Ascending aorta (tissue), 2 donors: ENCODE measurements at places on chromosomes 2 and 18.

- no peak for DNase-seq
These were observed 25.7 kb downstream of the SRBD1 start for GRCh38 chr2:45585267-45585861.

DNA sequence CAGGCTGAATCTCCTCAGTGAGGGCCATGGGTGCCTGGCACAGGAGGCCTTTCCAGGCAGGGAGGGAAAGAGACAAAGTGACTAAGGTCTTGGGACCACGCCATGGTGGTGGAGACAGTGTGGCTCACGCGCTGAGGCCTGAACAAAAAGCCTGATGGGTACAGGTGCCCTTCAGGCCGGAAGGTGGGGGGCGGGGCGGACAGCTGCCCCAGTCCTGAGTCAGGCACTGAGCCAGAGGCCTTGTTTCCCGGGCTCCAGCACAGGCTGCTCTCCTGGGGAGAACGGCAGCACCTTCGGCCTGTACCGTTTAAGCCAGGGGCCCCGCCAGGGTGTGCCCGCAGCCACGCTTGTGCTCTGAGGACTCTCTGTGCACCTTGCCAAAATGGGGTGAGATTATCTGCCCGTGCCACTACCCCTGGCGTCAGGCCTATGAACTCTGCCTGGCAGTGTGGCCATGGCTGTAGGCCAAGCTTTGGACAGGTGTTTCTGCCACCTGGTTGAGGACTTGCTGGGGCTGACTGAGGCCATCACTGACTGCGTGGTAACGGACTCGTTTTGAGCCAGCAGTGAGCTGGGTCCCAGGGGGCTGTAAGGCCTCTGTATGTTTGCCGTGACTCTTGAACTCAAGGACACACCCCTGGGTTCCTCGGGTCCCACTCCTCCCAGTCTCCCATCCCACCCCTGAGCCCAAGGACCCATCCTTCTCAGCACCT, 31.7 kb upstream of the DNMT3A start:
- no peak for DNase-seq

DNA sequence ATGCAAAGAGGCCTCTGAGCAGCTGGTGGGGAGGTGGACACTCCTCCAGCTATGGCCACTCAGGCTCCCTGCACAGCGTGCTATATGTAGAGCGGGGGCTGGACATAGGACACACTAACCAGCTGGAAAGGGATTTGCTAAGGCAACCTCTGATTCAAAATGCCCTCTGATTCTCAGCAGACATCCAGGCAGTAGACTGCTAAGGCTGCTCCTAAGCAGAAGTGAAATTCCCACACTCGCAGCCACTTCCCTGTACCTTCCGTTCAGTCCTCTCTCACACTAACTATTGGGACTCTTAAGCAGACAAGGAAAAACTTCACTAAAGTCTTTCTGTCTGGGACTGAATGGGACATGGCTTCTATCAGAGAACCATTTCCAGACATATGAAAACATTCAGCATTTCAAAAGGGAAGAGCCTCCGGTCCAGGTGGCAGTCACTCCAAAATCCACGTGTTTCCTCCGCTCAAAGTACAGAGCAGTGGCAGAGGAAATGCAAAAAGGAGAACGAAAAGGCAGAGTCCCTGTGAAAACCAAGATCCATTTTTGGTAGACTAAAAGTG, 265.8 kb downstream of the TTC32 start:
- DNase-seq = no peak

GRCh38 chr18:41769265-41769664, 185.8 kb upstream of the PIK3C3 start:
- DNase-seq = no peak

GRCh38 chr2:159362816-159363251, 76.3 kb upstream of the WDSUB1 start:
- no peak for DNase-seq

- no peak for DNase-seq
These were observed 24.3 kb downstream of the PTMA start for GRCh38 chr2:231732604-231733003.

DNA sequence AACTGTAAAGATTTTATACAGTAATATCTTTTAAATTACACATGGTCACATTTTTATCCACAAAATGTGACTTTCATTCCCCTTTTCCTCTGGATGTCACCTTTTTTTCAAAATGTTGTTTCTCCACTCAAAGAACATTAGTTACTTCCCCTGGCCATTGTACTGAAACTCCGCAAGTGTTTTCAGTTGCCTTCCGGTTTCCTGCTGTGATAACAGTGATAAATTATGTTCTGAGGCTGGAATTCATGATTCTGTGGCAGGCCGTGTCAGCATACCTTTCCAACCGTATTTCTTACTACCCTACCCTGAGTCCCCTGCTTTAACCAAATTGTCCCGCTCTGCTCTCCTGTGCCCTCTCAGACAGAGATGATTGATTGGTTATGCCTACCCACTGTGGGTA, 53.5 kb downstream of the MGAT5 start:
- no peak for DNase-seq

DNA sequence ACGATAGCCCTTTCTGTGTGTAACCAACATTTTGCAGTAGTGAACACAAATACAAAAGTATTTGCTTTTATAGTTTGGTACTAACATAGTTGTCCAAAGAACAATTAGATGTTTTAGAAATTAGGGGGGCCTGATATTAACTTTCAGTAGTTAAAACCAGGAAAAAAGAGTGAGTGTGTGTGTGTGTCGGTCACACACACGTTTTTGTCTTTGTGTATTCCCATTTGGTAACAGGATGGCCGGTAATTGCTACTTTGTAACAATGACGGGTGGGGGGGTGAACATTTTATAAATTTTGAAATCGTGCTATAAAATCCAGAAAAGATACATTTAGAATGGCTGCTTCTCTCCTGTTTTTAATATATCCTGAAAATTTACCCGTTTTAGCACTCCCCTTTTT, 1.5 kb downstream of the PPIG start:
- DNase-seq = no peak

GRCh38 chr2:74131901-74132300, 15.8 kb downstream of the BOLA3 start:
- DNase-seq = no peak

GRCh38 chr2:203734276-203734983, 28.0 kb downstream of the CD28 start:
- no peak for DNase-seq

DNA sequence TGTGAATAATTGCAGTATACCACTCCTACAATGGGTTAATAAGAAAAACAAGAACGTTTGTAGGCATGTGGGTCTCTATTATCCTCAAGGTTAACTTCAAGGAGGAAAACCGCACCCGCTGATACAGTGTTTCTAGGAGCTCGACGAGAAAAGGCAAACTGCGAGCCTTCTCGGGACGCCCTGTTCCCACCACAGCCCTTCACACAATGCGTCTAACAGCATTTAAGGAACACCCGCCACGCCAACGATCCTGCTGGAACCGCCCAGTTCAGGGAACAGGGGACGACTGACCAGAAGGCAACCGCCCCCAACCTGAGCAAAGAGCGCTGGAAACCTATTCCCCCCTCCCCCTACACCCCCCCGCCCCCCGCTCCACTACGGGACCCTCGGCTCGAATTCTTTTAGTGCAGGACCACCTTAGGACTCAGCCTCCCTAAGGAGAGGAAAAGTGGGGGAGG, 710 bp upstream of the TMSB10 start:
- peak; percentile 91 for DNase-seq

GRCh38 chr18:26685438-26686157, 137.2 kb upstream of the KCTD1 start:
- no peak for DNase-seq

DNA sequence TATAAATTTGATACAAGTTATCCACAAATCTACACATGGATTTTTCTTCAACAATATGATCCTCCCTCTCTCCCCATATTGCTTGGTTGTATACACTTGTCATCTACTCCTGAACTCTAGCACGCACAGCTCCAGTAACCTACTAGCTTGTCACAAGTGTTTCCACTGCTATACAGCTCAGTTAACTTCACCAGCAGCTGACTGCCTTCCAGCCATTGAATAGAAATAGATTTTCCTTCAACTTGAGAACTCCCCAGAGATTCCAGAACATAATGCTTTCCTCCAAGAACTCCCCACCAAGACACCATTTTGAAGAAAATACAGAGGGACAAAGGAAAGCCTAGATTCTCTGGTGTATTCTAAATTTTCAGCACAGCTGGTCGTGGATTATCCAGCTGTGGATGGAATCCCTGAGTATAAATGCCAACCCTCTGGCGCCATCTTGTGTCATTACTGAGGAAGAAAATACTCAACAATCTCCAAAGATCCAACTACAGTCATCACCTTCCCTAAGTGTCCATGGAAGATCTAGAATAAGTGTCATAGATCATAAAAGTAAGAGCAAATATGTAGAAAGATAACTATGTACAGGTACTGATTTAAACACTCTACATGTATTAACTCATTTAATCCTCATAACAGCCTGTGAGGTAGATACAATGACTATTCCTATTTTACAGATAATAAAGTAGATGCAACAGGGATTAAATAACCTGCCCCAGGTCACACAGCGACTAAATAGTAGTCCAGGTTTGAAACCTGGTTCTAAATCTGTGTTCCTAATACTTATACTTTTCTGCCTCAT, 156.7 kb downstream of the ARHGAP28 start:
- no peak for DNase-seq

DNA sequence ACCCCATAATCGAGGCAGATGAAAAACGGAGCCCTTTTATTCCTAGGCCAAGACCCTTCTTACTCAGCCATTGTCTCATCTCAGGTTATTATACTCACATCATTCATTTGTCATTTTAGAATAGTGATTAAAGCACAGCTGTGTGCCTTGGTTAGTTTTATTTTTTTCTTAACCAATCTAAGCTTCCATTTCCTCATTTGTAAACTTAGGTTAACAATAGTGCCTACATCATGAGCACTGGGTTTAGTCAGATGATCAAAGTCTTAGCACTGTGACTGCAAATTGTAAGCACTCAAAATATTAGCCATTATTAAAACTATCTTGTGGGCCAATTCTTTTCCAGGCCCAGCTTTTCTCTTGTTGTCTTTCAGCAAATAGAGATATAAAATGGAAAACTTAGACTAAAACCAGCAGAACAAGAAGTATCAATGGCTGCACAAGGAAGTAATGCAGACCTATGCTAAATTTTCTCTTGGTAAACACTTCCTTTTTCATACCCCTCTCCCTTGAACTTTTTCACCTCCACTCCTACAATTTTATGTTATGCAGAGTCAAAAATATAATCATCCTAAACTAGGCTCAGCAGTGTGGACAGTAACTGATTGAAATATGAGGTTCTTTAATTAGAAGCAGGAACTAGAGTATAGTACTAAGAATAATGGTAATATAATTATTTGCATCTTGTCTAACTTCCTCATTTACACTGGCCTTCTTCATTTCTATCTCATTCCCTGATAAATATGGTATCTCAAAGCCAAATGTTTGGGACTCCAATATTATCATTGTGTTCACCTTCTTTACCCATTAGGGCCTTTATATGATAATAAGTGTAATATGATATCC, 21.5 kb upstream of the GALNT3 start:
- no peak for DNase-seq
